ENCODE measurements at places on chromosomes 12 and 14.

DNA sequence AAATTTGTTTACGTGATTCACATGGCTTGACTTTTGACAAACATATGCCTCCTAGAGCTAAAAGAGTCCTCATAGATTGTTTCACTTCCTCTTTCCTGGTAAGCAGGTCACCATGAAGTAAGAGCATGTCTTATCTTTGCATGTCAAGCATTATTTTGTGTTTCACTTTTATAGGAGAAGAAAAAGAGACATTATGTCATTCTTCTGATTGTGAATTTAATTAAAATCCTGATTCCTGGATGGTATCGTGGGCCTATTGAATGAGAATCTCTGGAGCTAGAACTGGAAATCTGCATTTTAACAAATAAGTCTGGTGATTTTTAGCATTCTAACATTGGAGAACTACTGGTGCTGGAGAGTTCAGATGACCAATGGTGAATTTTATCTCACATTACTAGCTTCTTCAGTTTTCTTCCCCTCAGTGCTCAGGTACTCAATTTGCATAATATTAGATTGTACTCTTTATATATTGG is 218.6 kb upstream of the ATP2B1 start:
- no peak for DNase-seq

DNA sequence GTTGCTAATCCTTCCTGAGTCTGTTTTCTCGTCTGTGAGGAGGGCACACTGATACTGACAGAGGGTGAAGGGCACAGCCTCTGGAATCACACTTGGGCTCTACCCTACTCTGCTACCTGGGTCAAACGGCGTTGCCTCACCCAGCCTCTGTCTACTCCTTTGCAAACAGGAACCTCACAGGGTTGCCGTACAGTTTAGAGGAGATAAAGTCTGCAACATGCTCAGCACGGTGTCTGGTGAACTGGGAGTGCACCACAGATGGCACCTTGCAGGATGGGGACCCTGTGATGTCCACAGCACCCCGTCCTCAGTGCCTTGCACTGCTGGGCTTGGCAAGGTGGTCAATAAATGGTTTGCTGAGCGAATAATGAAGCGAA is 38.3 kb downstream of the TESC start:
- no peak for DNase-seq

GRCh38 chr12:55933799-55934742 is 3.1 kb downstream of the DGKA start:
- DNase-seq = no peak

DNA sequence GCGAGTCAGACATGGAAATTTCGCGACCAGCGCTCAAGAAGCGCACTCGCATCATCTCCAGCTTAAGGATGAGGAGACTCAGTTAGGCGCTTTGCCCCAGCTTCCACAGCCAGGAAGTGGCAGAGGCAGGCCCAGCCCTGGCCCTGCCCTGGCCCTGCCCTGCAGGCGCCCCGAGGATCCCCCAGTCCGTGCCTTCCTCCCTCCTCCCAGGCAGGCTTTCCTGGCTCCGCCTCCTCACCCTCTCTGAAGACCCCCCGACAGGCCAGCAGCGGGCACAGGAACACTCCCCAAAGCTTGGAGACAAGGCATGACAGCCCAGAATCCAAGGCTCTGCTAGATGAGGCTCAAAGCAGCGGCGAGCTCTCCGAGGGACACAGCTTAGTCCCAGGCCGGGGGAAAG is 25.1 kb downstream of the UBR7 start:
- no peak for DNase-seq

- DNase-seq = no peak
Measured at GRCh38 chr12:63955831-63956666, 111.5 kb downstream of the SRGAP1 start.

DNA sequence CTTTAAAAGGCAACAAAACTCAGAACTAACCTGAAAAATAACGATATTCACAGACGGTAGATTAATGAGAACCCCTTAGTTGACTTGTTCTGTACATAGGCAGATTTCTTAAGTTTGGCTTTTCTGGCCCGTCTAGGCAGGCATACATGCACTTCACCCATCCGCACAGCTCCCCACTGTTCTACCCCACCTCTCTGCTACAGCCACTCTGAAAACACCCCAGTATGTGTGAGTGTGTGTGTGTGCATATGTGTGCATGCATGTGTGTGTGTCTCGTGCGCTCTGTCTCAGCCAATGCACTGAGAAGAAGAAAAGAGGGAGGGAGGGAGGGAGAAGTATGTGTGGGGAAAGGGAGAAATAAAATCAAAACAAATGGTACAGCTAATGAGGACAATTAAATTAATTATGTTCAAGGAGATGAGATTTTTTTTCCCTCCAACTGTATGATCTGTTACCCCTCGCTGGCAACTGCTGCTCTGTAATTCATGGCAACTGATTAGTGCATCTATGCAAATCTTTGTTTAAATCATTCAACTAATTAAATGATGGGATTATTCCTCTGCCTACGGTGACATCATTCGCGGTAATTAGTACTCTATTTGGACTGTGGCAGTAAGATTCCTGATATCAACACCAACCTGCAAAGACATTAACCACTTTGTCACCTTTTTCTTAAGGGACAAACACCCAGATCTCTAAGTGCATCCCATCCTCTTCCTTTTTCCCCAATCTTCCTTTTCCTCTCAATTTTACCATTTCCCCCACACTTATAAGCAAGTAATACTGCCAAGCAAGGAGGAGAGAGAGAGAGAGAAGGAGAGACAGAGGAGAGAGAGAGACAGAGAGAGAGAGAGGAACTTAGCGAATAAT is 2.2 kb upstream of the LMO3 start:
- no peak for DNase-seq

DNA sequence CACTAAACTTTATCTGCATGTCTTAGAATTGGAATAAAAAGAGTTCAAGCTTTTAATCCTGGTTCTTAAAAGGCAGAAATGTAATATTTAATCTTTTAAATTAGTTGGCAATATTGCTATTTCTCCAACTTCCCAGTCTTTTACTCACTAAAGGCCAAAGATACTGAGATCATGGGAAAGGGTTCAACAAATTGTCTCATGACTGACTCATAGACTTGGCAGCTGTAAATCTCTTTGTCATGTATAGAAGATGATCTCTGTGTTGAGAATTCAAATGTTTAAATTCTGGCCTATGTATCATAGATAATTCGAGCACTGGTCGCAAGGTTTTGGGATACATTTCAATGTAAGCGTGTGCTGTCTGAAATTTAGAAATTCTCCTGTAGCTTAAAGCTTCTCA is 40.1 kb upstream of the STRAP start:
- no peak for DNase-seq

DNA sequence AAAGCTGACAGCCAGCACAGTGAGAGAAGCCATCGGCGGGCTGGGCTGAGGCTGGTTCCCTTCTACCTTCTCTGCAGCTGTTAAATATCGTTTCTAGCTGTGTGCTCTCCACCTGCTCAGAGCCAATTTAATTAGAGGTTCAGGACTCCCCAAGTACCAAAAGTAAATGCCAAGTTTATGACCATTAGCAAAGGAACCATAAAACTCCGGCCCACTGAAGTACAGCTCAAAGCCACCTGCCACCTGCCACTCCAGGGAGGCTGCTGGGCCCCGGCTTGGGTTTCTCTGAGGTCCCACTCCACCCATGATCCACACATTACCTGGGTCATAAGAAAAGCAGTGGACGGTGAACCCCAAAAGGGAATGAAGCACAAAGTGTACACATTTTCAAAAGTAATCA is 272.8 kb downstream of the KSR2 start:
- DNase-seq = no peak

DNA sequence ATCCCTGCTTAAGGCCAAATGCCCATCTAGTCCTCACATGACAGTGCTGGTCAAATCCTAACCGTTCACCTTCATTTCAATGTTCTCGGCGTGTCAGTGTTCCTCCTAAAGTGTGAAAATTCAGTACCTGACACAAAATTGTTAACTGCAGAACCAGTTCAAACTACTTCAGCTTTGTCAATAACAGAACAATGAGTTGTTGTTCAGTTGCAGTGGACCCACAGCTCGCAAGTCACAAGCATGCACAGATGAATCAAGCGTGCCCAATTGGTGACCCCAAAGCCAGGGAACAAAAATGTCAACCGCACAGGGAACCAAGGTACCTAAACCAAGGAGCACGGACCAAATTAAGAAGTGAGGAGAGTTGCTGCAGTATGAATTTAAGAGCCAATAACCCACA is 23.2 kb downstream of the NRDE2 start:
- DNase-seq = no peak

- DNase-seq = no peak
Measured at GRCh38 chr12:88703790-88704189, 123.5 kb upstream of the KITLG start.

- DNase-seq = no peak
Measured at GRCh38 chr12:48940181-48940580, 14.9 kb upstream of the FKBP11 start.

- no peak for DNase-seq
Measured at GRCh38 chr12:18421867-18422266, 160.5 kb downstream of the PIK3C2G start.

DNA sequence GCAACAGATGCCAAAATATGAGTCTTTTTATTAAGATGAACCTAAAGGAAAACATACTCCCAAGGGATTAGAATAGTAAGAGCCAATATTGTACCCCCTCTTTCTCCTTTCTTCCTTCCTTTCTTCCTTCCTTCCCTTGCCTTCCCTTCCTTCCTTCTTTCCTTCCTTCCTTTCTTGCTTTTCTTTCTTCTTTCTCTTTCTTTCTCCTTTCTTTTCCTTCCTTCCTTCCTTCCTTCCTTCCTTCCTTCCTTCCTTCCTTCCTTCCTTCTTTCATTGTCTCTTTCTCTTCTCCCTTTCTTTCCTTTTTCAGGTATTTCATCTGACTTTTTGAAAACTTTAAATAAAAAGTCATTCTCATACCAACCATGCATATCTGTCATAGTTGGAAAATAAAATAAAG is 892.5 kb downstream of the LRFN5 start:
- DNase-seq = no peak

DNA sequence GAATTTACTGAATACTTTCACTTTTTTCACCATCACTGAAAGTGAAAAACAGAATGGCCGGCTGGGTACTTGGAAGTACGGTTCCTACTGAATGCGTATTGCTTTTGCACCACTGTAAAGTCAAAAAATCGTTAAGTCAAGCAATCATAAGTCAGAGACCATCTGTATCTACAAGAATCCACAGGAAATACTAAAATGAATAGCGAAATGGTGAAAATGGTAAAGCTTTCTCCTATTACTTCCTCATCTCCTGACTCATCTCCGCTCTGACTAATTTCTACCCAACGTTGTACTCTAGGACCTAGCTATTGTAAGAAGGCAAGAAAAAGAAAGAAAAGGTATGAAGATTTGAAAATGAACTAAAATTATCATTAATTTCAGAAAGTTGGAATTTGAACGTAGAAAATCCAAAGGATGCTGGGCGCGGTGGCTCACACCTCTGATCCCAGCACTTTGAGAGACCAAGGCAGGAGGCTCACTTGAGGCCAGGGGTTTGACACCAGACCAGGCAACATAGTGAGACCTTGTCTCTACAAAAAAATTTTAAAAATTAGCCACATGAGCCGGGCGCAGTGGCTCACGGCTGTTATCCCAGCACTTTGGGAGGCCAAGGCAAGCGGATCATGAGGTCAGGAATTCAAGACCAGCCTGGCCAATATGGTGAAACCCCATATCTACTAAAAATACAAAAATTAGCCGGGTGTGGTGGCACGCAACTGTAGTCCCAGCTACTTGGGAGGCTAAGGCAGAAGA is 5.3 kb upstream of the CDCA4 start:
- DNase-seq = no peak

- DNase-seq = no peak
Measured at GRCh38 chr12:41019461-41019860, 168.7 kb upstream of the PDZRN4 start.

GRCh38 chr12:117035287-117035686 is 63.9 kb downstream of the TESC start:
- no peak for DNase-seq

DNA sequence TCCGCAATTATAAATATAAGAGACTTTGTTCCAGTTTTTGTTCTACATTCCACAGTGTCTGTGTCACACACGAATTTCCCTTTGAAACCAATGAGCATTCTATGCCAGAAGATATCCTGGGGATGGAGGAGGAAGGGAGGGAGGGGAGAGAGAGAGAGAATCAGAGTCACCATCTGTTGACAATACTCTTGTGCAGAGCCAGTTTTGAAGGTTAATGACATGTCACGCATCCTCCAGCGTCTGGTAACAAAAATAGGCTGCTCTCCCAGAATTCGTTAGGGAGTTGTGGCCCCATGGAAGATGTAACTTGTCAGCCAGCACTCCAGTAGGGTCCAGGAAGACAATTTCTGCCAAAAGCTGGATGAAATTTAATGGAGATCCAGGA is 213.5 kb upstream of the KRR1 start:
- DNase-seq = no peak

- no peak for DNase-seq
Measured at GRCh38 chr12:13194401-13195110, 2.0 kb upstream of the EMP1 start.

DNA sequence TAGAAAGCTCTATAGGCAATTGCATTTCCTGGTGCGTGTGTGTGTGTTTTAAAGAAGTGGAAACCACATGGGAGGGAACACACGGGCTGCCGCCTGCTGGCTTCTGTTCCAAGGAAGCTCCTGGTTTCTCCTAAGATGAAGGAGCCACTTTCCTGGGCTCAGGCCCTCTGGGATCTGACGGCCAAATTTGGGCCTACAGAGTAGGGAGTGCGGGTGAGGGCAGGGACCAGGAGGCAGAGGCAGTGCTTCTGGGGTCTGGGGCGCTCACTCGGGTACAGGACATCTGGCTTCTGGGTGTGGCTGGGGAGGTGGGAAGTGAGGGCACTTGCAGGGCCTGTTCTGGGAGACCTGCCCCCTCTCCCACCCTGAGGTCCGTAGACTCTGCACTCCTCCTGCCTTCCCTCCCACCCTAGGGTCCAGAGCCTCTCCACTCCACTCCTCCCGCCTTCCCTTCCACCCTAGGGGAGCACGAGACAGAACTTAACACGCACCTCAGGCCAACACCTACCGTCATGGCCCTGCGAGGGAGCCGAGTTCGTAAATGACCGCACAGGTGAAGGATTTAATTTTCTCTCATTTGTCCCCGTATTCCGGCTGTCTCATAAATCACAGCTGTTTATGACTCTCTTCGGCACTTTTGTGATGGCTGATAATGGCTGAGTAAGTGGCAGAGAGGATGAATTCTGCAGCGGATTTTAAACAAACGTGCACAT is 127.7 kb downstream of the KIF26A start:
- DNase-seq = no peak
